Activated CD8-positive, alpha-beta T cell treated with anti-CD3 and anti-CD28 coated beads for 36 hours (primary cell): ENCODE measurements at places on chromosomes 3 and 15.

GRCh38 chr15:99324700-99325099 lies 73.4 kb downstream of the LRRC28 start:
- no peak for DNase-seq

DNA sequence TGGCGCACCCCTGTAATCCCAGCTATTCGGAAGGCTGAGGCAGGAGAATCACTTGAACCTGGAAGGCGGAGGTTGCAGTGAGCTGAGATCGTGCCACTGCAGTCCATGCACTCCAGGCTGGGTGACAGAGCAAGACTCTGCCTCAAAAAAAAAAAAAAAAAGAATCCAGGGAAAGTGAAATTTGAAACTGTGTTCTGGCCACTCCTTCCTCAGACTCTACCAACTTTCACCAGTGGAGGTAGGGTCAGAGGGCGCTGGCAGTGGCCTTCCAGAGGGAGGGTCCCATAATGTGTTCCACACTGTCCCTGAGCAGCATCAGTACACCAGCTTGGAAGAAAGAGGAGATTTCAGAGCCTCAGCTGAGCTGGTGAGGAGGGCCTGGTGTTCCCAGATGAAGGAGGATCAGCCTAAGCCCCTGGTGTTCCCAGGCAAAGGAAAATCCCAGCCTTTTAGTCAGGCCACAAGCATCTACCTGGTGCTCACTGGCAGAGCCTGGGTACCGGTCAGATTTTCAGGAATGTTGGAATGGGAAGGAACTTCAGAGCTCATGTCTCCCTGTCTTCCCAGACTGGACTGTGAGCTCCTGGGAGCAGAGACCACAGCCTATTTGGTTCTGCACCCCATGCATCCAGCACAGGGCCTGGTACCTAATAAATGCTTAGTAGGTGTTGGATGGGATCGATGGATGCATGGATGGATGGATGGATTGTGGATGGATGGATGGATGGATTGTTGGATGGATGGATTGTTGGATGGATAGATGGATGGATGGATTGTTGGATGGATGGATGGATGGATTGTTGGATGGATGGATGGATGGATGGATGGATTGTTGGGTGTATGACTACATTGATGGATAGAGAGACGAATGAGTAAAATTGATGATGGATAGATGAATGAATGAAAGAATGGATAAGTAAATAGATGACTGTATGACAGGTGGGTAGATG lies 117.9 kb downstream of the CORO2B start:
- DNase-seq = no peak

DNA sequence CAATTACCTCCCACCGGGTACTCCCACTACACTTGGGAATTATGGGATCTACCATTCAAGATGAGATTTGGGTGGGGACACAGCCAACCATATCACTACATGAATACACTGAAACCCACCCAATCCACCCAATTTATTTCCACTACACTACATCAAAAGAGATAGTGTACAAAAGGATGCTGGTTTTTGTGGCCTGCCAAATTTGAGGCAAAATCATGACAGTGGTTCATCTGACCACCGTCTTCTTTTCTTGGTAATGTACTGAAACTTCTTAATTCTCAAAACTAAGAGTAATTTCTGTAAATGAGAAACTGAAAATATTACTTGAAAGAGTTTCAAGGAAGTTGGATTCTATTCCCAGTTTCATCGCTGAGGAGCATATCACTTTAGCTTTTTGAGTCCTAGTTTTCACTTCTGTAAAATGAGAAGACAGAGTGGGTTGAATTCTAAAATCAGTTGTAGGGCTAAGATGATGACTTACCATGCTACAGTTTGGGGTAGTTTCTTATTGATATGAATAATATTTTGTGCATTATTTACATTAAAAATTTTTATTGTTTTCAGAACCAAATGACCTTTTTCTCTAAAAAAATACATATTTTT lies 360.4 kb upstream of the CNTN6 start:
- no peak for DNase-seq

- DNase-seq = no peak
These were observed 530 bp upstream of the TUBGCP5 start for GRCh38 chr15:23039917-23040281.

DNA sequence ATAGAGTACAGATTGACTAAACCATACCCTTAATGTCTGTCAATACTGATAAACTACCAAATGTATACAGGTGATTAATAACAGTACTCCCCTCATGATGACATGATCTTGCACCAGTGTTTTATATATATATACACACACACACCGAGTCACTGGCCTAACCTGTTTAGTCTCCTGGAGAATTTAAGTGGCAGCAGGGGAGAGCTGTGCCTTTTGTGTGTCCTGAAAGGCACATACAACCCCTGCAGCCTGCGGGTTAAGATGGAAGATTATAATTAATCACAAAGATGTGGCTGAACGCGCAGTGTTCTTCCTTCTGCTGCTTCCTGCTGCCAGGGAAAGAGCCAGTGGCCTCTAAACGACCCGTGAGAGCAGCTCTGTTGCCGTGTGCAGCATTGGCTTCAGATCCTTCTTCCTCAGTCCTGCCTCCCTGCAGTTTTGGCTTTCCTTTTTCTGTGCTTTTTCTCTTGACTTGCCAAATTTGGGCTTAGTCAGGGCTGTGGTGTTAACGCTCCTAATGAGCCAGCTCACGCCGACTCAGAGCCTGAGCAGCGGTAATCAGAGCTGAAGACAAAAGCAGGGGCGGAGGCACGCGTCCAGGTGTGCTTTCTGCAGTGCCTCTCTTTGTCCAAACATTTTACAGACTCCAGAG lies 42.5 kb upstream of the UBE3A start:
- DNase-seq = no peak

GRCh38 chr3:63960048-63960711 lies 48.0 kb upstream of the SCAANT1 start:
- DNase-seq = no peak
